ENCODE measurements at places on chromosomes 13 and 19.

GRCh38 chr19:8517551-8518442 is 3.8 kb upstream of the ZNF414 start:
- peak overlapping the region; percentile 61 for H3K27ac ChIP-seq
- peaks cover 68% of the 10 kb centered on the region for H3K4me1 ChIP-seq
- no peaks in the 10 kb centered on the region for H3K36me3 ChIP-seq

DNA sequence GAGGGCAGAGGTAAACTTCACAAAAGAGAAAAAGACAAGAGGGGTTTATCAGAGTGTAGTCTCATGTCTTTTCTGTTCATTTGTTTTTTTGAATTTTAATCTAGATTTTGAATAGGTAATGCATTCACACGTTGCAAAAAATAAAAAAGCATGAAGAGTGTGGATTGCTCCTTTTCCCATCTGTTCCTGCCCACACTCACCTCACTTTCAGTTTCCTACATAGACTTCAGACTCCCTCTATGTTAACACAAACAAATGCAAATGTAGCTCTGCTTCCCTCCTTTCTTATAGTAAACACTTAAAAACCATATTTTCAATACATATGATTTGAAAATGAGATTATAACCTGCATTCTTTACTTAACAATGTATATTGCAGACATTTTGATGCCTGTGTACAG is 20.3 kb downstream of the TNFSF13B start:
- no peak overlapping the region for H3K27ac ChIP-seq
- DNase-seq = no peak
- no peaks in the 10 kb centered on the region for H3K27me3 ChIP-seq
- no peaks in the 10 kb centered on the region for H3K36me3 ChIP-seq

DNA sequence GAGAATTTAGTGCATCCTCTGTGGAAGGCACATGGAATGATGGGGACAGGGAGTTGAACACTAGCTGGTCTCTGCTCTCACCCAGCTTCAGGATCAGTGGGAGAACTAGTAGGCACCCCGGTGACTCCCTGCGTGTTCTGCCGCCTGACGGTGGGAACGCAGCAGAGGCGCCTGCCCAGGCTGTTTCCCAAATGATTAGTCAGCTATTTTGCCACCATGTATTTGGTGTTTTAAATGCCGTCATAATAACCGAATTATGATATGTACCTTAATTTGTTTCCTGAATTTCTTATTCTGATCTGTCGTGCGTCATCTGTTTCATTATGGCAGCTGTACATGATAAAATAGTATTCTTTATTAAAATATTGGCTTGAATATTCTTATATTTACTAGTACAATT is 115.9 kb upstream of the GJB6 start:
- DNase-seq = no peak
- no peaks in the 10 kb centered on the region for H3K36me3 ChIP-seq
- no peak overlapping the region for H3K27ac ChIP-seq
- no peak overlapping the region for H3K4me3 ChIP-seq

DNA sequence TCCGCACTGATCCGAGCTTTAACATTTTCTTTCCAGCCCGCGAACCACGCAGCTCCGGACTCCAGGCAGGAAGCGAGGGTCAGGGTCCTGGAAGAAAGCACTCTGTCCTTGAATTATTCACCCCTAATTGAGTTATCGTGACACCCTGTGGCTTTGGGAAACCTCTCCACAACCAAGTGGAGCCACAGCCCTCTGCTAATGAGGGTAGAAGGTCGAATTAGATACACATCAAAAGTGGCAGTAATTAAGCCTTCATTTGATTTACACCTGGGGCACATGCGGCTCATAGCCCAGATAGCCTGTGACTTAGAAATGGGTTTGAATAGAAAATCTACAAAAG is 15.9 kb upstream of the RNF17 start:
- no peak overlapping the region for H3K4me3 ChIP-seq
- no peaks in the 10 kb centered on the region for H3K4me1 ChIP-seq
- no peaks in the 10 kb centered on the region for H3K36me3 ChIP-seq
- no peaks in the 10 kb centered on the region for H3K27me3 ChIP-seq
- DNase-seq = no peak

- no peaks in the 10 kb centered on the region for H3K27me3 ChIP-seq
- H3K27ac ChIP-seq = peak overlapping the region; percentile 71
- H3K4me1 ChIP-seq = peaks cover 10% of the 10 kb centered on the region
- no peak overlapping the region for H3K4me3 ChIP-seq
- H3K36me3 ChIP-seq = no peaks in the 10 kb centered on the region
- DNase-seq = peak; percentile 73
Measured at GRCh38 chr19:29837448-29837981, 25.7 kb downstream of the CCNE1 start.

- peak overlapping the region; percentile 64 for H3K4me3 ChIP-seq
- no peak for DNase-seq
- H3K36me3 ChIP-seq = no peaks in the 10 kb centered on the region
- peaks cover 26% of the 10 kb centered on the region for H3K4me1 ChIP-seq
- peak overlapping the region; percentile 81 for H3K27ac ChIP-seq
Measured at GRCh38 chr19:15432018-15432494, 13.3 kb upstream of the AKAP8L start.

DNA sequence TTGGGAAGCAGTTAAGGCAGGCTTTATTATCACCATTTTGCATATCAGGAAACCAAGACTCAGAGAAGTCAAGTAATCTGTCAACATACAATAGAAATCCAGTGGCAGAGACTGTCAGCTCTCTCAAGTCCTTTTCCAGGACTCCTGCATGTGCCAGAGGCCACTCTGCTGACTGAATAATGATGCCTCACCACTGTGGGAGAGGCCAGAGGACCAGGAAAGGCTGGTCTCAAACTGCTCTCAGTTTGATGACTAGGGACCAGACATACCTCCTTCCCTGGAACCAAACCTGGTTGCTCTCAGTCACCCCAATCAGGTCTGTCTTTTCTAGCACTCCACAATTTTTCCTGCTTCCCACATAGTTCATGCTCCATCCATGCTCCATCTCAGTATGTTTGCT is 8.0 kb downstream of the RNASEH2B start:
- peaks cover 29% of the 10 kb centered on the region for H3K4me1 ChIP-seq
- H3K27ac ChIP-seq = no peak overlapping the region
- no peak overlapping the region for H3K4me3 ChIP-seq
- no peak for DNase-seq
- no peaks in the 10 kb centered on the region for H3K27me3 ChIP-seq

DNA sequence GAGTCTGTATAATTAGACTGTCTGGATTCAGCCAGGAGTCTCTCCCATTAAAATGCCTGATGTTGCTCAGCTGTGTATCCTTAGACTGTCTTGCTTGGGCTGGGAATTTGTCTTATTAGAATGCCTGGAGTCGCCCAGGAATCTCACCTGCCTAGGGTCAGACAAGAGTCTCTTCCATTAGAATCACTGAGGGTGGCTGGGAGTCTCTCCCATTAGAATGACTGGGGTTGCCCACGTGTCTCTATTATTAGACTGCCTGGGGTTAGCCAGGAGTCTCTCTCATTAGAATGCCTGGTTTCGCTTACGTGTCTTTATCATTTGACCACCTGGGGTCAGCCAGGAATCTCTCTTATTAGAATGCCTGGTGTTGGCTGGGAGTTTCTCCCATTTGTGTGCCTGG is 1450.0 kb downstream of the UQCRFS1 start:
- no peak overlapping the region for H3K27ac ChIP-seq
- H3K4me1 ChIP-seq = no peaks in the 10 kb centered on the region
- H3K27me3 ChIP-seq = no peaks in the 10 kb centered on the region
- DNase-seq = no peak
- no peak overlapping the region for H3K4me3 ChIP-seq
- no peaks in the 10 kb centered on the region for H3K36me3 ChIP-seq

DNA sequence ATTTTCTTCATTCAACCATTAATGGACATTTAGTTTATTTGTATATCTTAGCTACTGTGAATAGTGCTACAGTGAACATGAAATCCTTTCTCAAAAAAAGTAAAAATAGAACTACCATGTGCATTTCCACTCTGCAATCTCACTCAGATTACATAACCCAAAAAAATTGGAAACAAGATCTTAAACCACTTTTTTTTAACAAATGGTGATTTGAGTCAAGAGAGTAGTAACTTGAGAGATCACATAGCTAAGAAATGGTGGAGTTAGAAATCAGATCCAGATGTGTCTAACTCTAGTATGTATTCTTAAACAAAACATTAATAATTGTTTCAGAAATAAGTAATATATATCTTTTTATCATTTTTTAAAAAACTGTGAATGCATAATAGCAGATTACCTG is 318.3 kb upstream of the SGCG start:
- H3K36me3 ChIP-seq = no peaks in the 10 kb centered on the region
- H3K4me3 ChIP-seq = no peak overlapping the region
- no peak overlapping the region for H3K27ac ChIP-seq
- no peak for DNase-seq

DNA sequence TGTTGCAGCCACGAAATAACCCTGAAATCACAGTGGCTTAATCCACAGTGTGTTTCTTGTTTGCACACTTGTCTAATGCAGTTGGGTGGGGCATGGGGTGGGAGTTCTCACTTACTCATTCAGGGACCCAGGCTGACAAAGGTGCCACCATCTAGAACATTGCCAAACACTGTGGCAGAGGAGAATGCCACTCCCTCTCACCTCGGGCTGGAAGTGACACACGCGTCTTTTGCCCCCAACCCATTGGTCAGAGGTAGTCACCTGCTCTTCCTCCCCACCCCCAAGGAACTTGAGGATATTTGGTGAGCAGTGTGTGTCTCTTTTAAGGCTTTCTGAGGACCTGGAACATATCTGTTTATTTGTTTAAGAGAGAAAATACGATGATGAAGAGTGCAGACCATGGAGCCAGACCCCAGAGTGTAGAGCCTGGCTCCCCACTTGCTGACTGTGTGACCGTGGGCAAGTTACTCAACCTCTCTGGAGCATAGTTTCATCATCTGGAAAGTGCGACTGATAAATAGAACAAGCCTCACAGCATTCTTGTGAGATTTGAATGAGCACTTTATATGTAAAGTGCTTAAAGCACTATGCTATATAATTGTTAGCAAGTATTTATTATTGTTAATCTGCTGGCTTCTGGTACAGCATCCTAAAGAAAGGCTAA is 17.4 kb downstream of the GPR183 start:
- H3K27ac ChIP-seq = peak overlapping the region; percentile 33
- no peak overlapping the region for H3K4me3 ChIP-seq
- DNase-seq = no peak
- H3K27me3 ChIP-seq = no peaks in the 10 kb centered on the region
- H3K4me1 ChIP-seq = peaks cover 76% of the 10 kb centered on the region
- no peaks in the 10 kb centered on the region for H3K36me3 ChIP-seq

DNA sequence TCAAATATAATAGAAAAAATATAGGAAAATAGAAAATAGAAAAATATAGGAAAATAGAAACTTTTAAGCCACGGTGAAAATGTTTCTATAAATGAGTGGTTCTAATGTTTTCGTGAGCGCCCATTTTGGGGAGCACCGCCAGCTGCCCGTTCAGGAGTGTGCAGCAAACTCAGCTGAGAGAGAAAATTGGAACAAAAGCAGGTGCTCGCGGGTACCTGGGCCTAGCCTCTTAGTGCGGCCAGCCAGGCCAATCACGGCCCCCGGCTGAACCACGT is 204 bp upstream of the PDX1 start:
- DNase-seq = no peak
- no peak overlapping the region for H3K27ac ChIP-seq
- peaks cover 20% of the 10 kb centered on the region for H3K27me3 ChIP-seq
- H3K4me3 ChIP-seq = no peak overlapping the region
- H3K4me1 ChIP-seq = peaks cover 16% of the 10 kb centered on the region

GRCh38 chr19:7788933-7789323 is 25.9 kb downstream of the CLEC4M start:
- no peaks in the 10 kb centered on the region for H3K4me1 ChIP-seq
- DNase-seq = no peak
- H3K36me3 ChIP-seq = no peaks in the 10 kb centered on the region

- H3K27me3 ChIP-seq = no peaks in the 10 kb centered on the region
- DNase-seq = no peak
- H3K27ac ChIP-seq = no peak overlapping the region
- H3K4me3 ChIP-seq = no peak overlapping the region
Measured at GRCh38 chr13:106888148-106888547, 320.2 kb upstream of the ARGLU1 start.

DNA sequence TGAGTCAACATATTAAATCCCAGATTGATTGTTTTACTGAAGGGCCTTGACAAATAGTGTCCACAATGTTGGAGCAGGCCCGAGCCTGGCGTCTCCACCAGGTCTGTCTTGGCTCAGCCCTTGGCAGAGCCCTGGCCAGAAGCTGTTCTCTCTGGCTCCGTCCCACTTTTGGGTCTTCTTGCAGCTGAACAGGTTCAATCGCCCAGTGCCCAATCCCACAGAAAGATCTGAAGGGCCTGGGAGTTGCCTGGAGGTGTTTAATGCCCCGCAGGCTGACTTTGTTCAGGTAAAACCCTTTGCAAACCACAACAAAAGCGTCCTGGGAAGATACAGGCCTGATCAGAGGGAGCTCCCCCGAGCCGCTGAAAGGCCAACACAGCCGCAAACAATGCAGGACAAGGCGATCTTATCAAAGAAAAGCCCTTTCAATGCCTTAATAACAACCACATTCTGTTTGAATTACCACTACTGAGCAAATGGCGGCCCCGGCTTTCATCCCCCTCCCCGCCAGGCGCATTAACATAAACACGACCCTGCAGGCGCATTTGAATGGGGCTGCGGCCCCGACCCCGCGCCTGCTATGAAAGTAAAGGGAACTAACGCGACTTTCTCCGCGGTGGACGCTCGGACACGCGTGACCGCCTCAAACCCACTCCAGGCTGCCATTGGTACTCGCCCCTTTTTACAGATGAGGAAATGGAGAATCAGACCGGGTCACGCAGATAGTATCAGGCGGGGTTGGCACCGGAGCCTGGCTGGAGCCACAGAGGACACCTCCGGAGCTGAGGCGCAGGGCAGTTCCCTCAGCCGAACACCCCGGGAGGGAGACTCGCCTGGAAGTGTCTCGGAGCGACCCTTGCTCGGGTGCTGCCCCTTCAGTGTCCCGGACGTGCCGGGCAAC is 3.1 kb downstream of the CDX2 start:
- no peak for DNase-seq
- H3K27ac ChIP-seq = no peak overlapping the region
- H3K36me3 ChIP-seq = no peaks in the 10 kb centered on the region
- no peaks in the 10 kb centered on the region for H3K4me1 ChIP-seq
- H3K4me3 ChIP-seq = no peak overlapping the region
- H3K27me3 ChIP-seq = peaks cover 13% of the 10 kb centered on the region

DNA sequence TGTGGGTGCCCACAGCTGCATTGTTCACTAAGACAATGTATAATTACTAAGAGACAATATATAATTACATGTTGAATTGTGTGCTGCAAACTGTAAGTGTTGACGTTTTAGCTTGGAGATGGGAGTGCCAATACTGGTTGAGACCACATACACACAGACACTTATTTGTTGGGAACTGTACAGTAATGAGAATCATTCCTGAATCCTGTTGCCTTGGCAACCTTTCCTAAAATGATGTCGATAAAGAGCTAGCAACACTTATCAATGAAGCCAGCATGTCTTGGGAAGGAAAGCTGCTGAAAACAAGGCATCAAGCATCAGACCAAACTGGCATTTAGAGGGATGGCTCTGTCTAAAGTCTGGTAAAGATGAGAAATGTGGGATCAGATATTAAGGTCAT is 51.3 kb downstream of the PCDH8 start:
- H3K27me3 ChIP-seq = no peaks in the 10 kb centered on the region
- no peaks in the 10 kb centered on the region for H3K36me3 ChIP-seq
- DNase-seq = no peak
